Activated CD4-positive, alpha-beta T cell treated with anti-CD3 and anti-CD28 coated beads for 4 hours (primary cell): ENCODE measurements at places on chromosomes 13 and 19.

DNA sequence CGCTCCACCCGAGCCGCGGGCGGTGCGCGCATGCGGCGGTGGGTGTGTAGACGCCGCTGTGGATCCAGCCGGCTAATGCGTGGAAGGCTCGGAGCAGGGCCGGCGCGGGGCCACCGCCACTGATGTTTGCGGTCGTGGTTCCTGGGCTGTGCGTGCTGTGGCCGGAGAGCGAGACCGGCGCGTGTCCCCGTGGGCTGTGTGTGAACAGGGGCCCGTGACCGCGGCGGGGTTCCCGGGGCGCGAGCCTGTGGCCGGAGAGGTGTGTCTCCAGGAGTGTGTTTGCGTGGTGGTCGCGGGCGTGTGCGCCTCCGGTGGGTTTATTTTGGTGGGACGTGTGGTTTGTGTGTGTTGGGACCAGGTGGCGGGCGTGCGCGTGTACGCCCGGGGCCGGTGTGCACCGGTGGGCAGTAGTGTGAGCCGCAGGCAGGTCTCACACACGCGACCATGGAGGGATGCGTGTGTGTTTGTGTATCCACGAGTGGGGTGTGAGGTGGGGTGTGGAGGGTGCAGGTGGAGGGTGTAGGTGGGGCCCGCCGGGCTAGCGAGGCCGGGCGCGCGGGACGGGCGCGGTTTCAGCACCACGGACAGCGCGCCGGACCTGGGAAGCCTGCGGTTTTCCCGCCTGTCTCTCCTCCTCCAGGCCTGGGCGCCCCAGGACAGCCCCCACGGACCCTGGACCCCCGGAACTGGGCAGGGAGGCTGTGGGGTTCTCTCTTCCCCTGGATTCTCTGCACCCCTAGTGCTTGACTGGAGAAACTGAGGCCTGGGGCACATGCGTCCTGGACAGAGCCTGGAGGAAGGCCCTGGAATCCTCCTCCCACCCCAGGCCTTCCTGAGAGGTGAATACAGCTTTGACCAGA, 1.6 kb downstream of the HCN2 start:
- DNase-seq: no peak

GRCh38 chr13:92745258-92745657, 481.3 kb upstream of the GPC6 start:
- DNase-seq: no peak

- DNase-seq: no peak
These were observed 645.9 kb downstream of the GPC5 start for GRCh38 chr13:92044351-92044750.

- no peak for DNase-seq
These were observed 2.2 kb downstream of the YJEFN3 start for GRCh38 chr19:19530889-19531288.

GRCh38 chr19:41476583-41476982, 33.6 kb downstream of the ERICH4 start:
- no peak for DNase-seq

DNA sequence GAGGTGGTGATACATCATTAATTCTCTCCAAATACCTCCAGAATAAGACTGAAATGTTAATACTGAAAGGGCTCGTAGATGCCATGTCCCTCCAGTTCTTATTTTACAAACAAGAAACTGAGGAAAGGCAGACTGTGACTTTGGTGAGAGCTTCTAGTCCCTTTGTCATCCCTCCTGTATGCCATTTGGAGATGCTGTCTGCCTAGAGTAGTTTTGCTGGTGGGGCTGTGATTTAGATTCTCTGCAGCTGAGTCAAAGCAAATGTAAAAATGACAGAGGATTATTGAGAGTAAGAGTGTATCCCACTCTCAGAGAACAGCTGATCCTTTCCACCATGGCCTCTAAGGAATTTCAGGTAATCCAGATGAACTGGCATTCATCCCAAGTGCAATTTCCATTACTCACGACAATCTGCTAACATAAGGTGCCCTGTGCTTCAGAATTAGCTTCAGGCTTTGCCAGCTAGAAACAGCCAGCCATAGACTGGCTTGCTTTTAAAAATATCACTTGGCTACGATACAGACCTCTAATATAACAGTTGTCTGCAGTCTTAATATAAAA, 16.8 kb downstream of the PABPC3 start:
- DNase-seq: no peak

- DNase-seq: no peak
These were observed 83.5 kb downstream of the ZNF557 start for GRCh38 chr19:7153022-7153421.

DNA sequence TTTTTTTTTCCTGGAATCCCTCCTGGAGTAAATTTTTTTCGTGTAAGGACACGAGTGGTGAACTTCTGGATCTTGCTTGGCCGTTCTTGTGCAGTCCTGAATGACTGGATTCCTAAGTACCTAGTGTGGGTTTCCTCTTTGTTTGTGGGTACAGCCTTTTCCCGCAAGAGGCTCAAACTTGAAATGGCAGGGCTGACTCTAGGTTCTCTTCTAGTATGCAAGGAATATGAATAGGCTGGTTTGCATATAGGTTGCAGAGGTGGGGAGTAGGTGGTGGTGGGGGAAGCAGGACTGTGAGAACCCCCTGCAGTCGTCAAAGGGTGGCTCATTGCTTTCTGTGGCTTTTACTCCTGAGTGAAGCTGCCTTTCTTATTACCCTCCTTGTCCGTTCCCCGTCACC, 13.6 kb downstream of the UBAC2 start:
- DNase-seq: peak; percentile 52

DNA sequence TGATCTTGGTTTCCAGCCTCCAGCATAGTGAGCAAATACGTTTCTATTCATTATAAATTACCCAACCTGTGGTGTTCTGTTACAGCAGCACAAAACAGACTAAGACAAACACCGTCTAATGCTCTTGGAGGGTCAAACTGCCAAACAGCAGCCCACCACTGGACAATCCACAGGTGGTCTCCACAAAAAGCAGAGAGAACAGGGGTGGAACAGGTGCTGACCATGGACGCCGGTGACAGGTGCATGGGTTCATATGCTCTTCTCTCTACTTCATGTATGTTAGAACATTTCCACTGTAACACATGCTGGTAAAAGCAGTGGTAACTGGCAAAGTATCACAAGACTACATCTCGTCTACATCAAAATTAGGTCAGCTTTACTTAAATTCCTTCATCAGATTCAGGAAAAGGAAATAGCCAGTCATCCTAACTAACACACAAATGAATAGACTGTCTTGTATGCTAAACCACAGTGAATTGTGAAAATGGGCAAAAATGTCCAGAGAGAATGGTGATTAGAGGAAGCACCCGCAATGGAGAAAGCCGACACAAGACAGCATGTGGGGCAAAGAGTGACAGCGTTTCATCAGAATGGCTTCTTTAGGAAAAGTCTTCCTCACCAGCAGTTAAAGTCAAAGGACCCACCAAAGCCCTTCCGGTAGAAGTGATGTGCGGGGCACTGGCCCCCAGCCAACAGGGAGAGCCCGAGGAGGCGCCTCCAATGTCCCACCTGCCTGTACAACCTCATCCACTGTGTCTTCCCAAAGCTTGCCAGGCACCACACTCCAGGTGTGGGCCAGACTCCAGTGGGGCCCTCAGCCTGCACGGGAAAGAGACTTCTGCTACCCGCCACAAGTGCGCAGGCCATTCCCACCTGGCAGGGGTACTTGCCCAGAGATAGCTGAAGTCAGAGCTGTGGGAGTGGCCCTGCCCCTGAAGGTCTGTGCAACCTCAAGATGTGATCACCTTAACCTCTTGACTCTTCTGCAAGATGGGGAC, 6.5 kb downstream of the CARS2 start:
- no peak for DNase-seq

GRCh38 chr13:19680751-19681150, 47.3 kb downstream of the MPHOSPH8 start:
- no peak for DNase-seq

DNA sequence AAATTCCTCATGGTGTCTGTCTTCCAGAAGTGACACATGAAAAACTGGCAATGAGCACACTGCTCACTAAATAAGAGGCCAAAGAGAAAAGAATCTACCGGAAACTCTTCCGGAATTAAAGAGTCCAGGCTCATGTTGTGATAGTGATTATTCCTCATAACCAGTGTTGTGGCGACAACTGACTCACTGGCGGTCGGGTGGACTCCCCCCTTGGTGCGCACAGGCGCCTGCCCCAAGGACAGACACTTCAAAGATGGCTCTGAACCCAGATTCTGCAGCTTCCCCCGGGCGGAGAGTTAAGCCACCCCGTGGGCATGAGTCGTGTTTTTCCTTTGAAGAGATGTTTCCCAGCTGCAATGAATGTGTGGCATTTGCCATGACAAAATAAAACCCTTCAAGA, 10.3 kb downstream of the IL17D start:
- DNase-seq: no peak

DNA sequence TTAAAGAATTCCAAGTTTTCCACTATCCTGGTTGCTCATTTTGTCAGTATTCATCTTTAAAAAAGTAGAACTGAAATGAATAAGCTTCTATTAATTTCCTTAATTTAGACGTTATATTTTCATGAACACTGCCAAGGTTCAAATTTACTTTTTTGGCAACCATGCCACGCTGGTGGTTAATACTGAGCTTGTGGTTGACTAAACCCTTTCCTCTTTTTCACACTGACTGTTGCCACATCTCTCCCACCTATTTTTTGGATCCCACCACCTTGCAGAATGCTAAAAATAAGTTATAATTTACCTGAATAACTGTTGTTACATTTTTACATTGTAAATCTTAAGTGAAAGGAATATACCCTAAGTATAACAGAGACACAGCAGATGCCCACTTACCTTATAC, 45.0 kb downstream of the FLT3 start:
- no peak for DNase-seq

- DNase-seq: no peak
These were observed 10.7 kb upstream of the LIN7B start for GRCh38 chr19:49103331-49104085.

DNA sequence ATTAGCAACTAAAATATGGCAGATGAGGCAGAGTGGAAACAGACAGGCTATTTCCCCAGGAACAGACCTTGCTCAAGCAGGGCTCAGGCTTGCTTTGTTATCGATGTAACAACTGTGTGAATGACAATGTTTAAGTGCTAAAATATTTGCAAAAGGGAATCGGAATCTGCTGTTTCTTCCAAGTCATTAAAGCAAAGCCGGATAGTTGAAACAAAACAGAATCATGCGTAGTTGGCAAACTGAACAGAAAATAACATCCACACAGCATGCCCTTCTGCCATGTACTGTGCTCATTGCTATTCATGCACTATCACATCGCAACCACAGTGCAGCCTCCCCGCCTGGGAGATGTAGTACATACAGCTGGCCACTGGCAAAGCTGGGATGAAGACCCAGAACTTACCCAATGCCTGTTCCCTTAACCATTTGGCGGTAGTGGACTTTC, 799.1 kb downstream of the DIAPH3 start:
- DNase-seq: no peak

DNA sequence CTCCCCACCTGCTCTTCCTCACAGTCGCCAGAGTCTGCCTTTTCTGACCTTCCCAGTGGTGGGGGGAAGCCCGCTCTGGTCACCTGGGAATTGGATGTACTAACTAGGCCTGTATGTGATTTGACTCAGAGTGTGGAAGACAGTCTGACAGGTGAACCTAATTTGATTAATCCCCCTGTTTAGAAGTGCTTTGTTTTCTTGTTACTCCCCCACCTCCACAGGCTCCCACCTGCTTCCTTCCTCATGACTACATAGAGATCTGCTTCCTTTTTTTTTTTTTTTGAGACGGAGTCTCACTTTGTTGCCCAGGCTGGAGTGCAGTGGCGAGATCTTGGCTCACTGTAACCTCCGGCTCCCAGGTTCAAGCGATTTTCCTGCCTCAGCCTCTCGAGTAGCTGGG, 44.0 kb downstream of the COG3 start:
- DNase-seq: no peak

GRCh38 chr19:3281026-3281425, 56.6 kb downstream of the CELF5 start:
- no peak for DNase-seq

- no peak for DNase-seq
These were observed 81.4 kb upstream of the GPC6 start for GRCh38 chr13:93145199-93145598.

DNA sequence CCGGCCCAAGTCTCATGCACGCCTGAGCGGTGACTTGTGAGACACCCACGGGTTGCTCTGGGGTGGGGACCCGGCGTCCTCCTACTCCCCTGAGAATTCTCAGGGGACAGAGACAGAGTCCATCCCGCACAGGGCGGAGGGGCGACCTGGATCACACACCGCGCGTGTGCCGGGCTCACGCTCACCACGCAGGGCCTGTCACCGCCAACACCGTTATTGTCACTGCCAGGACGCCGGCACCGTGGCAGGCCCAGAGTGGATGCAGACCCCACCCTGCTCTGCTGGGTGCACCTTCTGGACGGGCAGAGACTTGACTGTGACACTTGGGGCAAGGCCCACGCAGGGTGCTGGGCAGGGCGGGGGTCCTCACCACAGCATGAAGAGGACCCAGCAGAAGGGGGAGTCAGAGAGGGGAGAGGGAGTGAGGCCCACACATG, 16.2 kb downstream of the MOB3A start:
- no peak for DNase-seq

DNA sequence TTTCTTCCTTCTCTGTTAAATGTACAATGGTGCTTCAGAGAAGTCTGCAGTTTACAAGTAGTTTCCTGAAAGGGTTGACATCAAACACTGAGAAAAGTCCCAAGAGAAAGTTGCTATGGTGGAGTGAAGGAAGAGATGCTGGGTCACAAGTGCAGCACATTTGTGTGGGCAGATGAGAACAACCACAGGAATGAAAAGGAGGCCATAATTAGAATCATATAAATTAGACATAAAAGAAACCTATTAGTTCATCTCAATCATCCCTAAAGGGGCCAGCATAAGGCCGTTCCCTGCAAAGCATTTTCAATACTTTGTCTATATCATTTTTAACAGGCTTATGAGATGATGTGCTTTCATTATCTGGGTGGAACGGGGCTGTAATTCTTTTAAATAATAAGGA, 359.2 kb downstream of the IRS2 start:
- DNase-seq: no peak

DNA sequence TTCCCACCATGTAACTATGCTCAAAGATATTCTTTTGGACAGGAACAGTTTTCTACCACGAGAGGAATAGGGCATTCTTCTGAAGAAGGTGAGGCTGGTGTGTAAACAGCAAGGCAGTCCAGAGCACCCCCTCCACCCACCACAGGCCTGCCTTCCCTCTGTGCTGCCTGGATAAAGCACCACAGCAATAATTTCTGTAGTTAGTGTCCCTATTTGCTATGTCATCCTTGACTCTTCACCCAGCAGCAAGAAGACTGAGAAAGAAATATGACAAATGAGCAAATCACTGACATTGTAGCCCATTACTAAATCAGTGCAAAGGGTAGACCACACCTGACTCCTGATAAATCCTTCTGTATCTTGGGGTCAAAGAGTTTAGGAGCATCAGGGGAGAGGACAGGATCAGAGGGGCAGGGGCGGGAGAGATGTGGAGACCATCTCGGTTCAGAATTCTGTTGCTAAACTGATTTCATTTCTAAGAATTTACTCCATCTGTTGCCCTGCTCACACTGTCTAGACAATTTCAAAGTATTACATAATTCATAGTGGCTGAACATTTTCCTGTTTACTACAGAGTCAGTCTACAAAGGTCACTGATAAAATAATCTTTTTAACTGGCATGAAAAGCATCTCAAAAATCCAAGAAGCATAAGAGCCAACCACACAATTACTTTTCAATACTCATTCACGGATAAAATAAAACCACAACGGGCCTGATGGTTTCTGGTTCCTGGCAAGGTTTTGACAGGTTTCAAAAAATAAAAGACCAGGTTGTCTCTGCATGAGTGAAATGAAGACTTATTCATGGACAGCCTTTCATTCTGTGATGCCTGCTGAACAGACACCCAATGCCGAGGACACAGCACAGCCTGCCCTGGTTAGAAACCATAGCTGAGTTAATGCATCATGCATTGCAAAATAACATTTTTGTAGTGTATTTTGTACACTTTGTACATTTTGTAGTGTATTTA, 88.4 kb upstream of the IRS2 start:
- DNase-seq: no peak
